ENCODE measurements at places on chromosomes 5 and 9. TPM values are rescaled to one million over a fixed set of nuclear protein-coding genes. Genes with fewer than 3 reads are reported as not detected.

SMIM32 gene
- not detected for total RNA-seq

TRIP13 gene
- total RNA-seq: 5.7 TPM

HARS2 gene
- 27.4 TPM for total RNA-seq

GRCh38 chr9:79665369-79665768 is 93.6 kb downstream of the TLE4 start:
- DNase-seq: no peak

DNA sequence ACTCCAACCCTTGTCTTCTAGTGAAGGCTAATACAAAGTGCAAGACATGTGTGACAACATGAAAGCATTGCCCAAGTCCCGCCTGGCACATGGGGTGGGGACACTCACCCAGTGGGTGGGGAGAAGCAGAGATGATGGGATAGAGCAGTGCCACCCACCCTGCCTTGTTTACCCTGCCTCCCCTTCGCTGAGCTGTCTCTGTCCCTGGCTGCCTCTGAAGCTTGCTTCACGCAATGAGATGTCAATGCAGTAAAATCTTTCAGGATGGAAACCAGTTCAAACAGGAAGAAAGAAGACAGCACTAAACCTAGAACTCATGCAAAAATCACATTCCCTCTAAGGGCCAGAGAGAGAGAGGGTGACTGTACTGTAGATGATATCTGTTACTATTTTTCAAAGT is 148.0 kb downstream of the INSYN2B start:
- no peak for DNase-seq

DNA sequence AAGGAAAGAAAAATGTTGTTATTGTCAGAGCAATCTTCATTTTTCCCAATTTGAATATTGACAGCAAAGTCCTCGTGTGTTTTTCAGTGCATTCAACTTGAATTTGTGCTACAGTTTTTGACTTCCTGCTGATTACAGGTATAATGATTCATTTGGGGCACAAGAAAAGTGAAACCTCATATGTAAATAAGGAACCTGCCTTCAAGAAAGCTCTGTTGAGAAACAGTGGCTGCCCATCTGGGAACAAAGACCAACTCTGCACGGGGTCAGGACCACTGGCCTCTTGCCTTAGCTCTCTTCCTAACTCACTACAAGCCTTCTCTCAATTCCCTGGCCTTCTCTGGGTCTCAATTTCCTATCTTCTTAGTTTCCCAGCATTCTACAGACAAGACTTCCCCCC is 21.0 kb downstream of the TIMD4 start:
- DNase-seq: no peak

- no peak for DNase-seq
These were observed 80.1 kb downstream of the SPTLC1 start for GRCh38 chr9:92035146-92035545.

- peak; percentile 72 for DNase-seq
These were observed 93.7 kb downstream of the C9orf152 start for GRCh38 chr9:110114086-110114858.

DNA sequence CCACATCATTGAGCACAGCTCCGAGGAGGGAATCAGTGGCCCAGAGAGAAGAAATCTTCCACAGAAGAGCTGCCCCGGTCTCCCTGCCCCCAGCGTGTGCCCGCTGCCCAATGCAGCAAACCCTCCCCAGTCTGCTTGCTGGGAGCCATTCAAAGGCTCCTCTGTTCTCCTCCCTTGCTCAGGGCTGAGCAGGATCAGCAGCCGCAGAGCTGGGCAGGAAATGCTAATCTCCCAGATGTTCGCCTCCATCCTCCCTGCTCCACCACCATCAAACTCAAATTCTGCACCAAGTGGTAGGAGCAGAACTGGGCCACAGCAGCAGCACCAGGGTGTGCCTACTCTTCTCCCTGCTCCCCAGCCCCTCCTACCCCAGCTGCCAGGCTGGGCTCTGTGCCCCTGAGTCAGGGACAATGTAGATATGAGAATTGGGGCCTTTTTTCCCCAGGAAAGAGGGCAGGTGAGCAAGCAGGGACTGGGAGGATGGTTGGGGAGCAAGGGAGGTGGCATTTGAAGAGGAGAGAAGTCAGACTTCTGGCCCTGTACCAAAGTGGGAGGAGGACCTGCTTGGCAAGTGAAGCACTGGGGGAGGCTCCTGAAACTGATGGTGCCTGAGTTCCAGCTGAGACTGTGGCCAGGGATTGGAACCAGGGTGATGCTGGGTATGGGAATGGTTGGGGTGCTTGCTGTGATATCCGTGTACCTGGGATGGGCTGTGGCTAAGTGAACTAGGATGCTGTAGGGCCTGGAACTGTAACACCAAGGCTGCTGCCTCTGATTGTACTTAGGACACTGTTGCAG is 1.9 kb upstream of the PCDH1 start:
- no peak for DNase-seq

DNA sequence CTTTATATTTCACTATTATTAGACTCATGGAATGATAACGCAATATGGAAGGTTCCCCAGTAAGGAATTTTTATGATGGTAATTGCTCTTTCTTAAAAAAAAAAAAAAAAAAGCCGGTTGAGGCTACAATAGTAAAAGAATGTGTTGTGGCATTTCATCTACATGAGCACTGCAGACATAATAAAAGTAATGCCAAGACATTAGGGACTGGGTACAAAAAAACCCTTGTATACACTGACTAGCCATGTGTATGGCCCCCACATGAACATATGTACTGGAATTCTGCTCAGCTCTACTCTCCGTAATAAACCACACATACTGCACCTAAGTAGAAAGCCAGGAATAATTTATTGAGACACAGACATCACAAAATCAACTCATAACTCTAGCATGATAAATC is 218.4 kb downstream of the ADAMTS6 start:
- DNase-seq: no peak

- DNase-seq: no peak
These were observed 308.8 kb downstream of the IRX2 start for GRCh38 chr5:2442496-2443354.

DNA sequence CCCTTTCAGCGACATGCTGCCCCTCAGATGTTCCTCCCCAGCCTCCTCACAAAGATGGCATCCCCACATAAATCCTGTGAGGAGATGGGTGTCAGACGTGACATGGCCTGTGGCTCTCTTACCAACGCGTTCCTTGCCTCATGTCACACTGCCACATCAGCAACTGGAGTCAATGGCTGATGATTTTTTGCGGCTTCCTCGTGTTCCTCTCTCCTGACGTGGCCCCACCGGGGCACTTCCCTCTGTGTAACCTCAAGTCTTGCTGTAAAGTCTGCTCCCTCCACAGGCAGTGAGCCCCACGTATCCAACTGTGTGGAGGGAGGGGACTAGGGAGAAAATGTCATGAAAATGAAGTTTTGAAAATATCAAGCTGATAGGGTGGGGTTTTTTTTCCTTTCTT is 53.2 kb upstream of the SHISAL2B start:
- peak; percentile 11 for DNase-seq

- DNase-seq: no peak
These were observed 31.5 kb downstream of the STK10 start for GRCh38 chr5:172156541-172156994.

- DNase-seq: no peak
These were observed 63.3 kb downstream of the COL23A1 start for GRCh38 chr5:178526773-178527457.

DNA sequence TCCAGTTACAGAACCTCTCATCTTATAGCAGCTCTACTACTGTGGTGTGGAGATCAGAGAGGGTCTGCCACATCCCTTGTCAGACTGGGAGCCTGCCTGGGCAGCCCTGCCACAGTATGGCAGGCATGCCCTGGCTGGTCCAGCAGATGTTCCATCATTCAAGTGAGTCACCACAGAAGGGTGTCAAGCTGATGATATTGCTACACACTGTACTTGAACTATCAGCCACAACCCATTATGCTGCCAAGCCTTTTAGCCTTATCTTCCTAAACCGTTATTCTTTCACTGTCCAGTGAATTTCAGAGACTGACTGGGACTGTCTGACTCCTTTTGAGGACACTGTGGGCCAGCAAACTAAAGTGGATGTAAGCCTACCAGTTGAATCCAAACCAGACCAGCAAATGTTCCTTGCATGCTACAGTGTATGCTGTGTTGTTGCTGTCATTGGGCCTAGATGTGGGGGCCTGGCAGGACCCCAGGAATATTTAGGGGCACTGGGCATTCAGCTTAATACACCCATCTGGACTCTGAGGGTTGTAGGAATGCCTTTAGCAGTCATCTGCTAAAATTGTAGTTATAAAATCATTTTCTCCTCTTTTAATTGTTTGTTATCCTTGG is 202.6 kb downstream of the NR3C1 start:
- DNase-seq: peak; percentile 96

- no peak for DNase-seq
These were observed 320.2 kb downstream of the TMEM161B start for GRCh38 chr5:87948486-87948885.

DNA sequence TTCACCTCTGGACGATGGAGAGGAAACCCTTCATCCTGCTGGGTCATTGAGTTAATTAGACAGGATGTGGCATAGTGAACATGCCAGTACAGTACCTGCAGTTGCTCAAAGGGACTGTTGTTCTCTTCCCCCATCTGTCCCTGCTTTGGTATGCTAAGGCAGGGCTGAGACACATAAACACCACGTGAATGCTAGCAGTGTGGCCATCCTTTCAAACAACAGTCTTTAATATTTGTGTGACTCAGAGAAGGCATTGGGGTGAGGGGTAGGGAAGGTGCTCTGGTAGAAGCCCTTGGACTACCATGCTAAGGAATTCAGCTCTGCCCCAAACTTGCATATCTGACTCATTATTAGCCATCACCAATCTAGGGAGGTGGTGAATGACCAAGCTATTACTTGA is 180.2 kb upstream of the ZNF618 start:
- DNase-seq: peak; percentile 99

- no peak for DNase-seq
These were observed 36.9 kb upstream of the TBCA start for GRCh38 chr5:77812926-77813589.

DNA sequence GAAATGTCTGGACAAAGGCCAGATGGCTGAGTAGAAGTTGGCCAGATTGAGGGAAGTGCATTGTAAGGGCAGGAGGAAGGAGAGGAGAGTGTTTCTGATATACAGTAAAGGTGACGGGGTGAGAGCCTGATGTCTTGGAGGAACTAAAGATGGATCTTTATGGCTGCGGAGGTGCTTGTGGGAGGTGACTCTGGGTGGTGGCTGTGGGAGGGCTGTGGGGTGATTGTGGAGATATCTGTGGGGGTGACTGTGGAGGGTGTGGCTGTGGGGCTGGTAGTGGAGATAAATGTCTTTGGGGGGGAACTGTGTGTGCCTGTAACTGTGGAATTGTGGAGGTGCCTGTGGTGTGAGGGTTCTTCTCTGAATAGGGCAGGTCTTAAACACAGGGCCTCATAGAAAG is 121.4 kb downstream of the CMYA5 start:
- no peak for DNase-seq

- DNase-seq: no peak
These were observed 12.3 kb downstream of the GPBP1 start for GRCh38 chr5:57186194-57186593.

- no peak for DNase-seq
These were observed 30.9 kb downstream of the NTNG2 start for GRCh38 chr9:132192728-132193127.

Measured in mammary epithelial cell (primary cell).